ENCODE measurements at places on chromosomes 13 and 19.
A peak's percentile ranks its signal among the peaks of the same experiment; 100 is the strongest.

GRCh38 chr19:12720851-12721655, 2.7 kb downstream of the TNPO2 start:
- no peak for DNase-seq

DNA sequence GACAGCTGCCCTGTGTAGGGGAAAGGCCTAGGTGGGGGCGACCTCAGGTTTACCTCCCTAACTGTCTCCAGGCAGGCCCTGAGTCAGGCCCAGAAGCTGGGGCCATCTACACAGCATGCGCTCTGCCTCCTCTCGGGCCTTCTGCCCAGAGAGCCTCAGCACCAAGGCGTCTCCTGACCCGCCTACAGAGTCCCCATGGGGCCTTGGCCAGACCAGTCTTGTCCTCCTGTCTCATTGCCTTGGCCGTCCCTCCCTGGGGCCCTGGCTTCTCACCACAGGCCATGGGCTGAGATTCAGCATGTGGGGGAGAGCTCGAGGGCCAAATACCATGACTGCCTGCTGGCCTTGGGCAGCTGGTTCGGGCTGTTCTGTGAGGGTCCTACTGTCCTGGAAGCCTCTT, 59.0 kb downstream of the SMARCA4 start:
- no peak for DNase-seq

DNA sequence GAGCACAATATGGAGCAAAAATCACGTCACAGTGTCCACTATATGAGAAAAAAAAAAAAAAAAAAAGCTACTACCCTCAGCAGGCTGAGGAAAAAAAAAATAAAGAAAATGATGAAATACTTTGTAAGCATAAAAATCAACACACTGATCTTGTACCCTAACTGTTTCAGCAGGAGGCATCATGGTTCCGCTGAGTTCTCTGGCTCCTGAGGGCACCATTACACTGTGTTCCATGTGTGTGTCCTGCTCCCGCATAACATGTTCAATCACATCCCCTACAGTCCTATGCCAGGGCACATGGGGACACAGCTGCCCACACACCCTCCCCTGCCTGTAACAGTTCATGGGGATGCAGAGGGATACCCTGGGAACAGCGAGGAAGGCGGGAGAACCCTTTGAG, 33.5 kb downstream of the DOCK9 start:
- no peak for DNase-seq

DNA sequence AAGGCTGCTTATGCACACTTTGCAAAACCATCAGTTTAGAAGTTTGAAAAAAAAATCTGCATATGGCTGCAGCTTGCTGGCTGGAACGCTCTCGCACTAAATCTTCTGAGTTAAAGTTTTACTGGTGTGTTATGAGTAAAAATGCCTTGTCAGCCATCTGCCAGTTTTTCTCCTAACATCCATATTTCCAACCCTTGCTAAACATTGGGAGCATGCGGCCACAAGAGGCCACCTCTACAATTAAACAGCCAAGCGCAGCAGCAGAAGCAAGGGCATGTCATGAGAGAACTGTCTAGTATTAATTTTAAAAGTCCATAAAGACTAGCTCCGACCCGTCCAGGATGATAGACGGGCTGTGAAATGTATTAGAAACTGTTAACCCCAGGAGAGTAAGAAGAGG, 248.3 kb downstream of the TSHZ3 start:
- no peak for DNase-seq

GRCh38 chr13:67175836-67176459, 54.2 kb downstream of the PCDH9 start:
- no peak for DNase-seq

GRCh38 chr13:50299546-50300249, 284.5 kb downstream of the KCNRG start:
- no peak for DNase-seq

DNA sequence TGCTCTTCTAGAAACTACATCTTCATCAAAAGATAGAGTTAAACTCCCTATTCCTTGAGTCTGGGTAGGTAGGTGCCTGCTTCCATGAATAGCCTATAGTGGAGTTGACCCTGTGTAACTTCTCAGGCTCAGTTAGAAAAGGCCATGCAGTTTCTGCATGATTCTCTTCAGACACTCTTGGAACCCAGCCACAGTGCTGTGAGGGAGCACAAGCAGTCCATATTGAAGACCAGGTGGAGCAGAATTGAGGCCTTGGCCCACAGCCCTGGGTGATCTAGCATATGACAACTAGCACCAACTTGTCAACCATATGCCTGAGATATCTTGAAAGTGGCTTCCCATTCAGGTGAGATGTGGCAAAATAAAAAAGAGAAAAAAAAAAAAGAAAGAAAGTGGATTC, 10.3 kb upstream of the PAN3 start:
- DNase-seq: no peak

DNA sequence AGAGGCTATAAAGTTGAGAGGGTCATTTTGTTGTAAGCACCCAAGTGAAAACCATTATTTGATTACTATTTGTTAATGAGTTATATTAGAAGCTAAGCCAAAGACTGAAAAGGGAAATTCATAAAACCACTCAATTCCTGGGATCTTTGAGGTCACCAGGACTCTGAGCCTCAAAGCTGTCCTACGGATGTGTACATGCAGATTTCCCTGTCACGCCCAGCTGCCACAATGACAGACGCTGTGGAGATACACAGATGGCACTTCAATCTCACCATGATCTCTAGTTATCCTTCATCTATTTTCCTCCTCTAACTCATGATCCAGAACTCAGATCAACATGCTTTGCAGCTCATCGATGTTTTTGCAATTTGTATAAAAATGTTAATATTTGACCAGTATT, 403.5 kb upstream of the MIR17HG start:
- no peak for DNase-seq

GRCh38 chr13:43510956-43511901, 275.5 kb downstream of the ENOX1 start:
- no peak for DNase-seq

GRCh38 chr13:42420304-42420703, 148.4 kb downstream of the AKAP11 start:
- DNase-seq: peak; percentile 72

DNA sequence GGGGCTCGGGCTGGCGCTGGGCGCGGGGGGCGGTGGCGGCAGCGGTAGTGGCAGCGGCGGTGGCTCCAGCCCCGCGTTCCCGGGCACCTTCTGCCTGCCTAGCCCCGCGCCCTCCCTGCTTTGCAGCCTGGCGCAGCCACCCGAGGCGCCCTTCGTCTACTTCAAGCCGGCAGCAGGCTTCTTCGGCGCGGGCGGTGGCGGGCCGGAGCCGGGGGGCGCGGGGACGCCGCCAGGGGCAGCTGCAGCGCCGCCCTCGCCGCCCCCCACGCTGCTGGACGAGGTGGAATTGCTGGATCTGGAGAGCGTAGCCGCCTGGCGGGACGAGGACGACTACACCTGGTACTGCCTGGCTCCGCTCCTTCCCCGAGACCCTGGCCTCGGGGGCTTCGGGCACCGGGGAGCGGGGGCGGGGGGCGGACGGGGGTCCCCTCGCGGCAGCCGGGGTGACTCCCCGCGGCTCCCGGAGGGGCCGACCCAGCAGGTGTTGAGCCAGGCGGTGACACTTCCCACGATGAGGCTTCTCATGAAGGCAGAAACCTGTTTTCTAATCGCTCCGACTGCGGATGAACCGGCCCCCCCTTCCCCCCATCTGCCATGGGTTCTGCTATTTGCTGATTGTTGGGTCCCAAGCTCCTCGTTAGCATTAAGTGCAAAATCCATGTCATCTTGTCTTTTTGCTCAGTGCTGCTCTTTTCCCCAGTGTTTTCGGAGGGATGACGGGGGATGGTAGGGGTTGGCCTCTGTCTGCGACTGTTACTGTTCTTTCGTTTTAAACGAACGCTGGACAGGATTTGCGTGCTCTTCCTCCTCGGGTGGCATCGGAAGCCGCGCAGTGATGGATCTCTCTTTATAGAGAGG, 943 bp downstream of the SLAIN1 start:
- DNase-seq: peak; percentile 73

DNA sequence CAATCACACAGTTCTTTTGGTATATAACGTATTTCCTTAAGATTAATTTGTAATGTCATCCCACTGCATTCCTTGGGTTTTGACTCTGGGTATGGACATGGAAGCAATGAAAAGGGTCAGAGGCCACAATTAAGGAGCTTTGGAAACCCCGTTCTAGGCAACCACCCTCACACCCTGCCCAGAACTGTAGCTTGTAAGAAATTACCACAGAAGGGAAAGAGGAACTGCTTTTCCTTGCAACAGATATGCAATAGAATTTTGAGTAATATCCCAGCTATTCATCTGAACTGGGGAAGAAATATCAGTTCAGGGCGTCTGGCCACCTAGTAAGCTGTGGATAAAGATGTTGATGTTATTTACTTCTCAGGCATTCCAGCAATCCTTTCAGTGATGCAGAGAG, 985 bp upstream of the CLC start:
- DNase-seq: no peak

DNA sequence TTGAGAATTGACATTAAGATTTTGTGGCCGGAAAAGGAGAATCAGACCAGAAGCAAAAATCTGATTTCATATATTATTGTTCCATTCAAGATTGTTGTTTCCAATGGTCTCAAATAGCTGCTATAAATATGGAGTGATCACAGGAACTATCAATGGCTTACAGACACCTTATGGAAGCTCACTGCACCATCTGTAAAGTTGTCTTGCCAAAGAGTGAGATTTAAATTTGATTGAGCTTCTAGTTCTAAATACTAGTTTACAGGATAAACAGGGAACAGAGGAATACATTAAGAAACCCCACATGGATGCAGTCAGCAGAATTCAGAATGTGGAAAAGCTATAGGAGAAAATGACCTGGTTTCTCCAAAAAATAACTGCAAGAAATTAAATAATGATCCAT, 47.0 kb upstream of the CALM3 start:
- DNase-seq: no peak

DNA sequence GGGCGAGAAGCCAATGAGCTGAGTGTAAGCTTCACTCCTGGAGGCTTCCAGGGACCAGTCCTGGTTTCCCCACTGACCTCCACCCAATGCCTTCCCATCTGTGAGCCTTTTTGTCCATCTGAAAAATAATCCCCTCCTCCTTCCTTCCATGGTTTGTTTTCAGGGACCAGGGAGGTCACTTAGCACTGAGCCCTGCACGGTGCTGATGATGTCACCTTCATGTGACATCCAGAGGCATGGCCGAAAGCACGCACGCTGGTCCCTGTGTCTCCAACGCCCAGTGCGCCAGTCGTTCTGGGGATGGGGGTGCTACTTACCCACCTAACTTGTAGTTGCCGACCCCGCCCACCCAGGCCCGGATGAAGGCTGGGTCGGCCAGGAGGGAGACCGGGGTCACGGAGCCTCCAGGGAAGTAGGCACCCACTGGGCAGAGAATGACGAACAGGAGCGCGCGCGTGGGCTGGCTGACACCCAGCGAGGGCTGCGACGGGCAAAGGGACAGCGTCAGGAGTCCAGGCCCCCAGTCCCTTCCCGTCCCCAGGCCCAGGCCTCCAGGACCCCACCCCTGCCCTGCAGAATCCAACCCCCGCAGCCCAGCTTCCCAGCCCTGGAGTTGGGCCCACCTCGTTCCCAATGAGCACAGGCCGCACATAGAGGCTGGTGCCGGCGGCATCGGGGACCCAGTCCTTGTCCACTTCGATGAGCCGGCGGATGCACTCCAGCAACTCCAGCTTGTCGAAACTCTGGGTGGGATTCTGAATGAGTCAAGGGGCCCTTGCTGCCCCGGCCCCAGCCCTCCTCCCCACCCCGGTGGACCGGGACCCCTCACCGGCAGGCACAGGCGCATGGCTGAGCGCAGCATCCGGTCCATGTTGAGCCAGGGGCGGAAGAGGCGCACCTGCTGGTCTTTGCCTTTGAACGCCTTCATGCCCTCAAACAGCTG, 11.2 kb downstream of the BCAT2 start:
- no peak for DNase-seq

DNA sequence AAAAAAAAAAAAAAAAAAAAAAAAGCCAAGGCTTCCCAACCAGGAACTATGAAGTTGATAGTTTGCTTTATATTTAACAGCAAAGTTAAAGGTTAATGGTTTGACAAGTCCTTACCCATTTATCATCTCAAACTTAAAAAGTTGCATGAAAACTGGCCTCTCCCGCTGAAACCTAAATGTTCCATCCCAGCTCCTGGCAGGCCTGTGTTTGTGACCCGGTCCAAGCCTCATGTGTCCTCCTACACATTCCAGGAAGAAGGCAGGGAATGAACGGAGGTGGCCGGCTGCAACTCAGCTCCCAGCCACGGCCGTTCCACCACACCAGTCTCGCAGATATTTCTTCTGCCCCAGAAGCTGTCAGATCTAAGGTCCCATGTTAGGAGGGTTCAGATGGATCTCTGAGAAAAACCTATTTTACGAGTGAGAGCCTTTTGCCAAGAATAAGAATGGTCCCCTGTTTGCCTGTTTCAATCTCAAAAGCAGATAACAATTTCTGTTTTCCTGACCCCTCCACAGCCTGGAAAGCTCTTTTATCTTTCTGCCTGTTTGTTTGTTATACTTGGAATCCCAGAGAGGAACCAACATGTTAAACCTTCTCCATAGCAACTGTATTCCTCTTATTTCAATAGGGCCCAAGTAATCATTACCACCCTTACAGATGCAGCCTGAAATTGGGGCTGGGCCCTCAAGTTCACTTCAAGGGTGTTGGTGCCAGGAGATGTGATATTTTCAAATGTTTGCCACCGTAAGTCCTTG, 56.5 kb downstream of the KCTD12 start:
- no peak for DNase-seq

DNA sequence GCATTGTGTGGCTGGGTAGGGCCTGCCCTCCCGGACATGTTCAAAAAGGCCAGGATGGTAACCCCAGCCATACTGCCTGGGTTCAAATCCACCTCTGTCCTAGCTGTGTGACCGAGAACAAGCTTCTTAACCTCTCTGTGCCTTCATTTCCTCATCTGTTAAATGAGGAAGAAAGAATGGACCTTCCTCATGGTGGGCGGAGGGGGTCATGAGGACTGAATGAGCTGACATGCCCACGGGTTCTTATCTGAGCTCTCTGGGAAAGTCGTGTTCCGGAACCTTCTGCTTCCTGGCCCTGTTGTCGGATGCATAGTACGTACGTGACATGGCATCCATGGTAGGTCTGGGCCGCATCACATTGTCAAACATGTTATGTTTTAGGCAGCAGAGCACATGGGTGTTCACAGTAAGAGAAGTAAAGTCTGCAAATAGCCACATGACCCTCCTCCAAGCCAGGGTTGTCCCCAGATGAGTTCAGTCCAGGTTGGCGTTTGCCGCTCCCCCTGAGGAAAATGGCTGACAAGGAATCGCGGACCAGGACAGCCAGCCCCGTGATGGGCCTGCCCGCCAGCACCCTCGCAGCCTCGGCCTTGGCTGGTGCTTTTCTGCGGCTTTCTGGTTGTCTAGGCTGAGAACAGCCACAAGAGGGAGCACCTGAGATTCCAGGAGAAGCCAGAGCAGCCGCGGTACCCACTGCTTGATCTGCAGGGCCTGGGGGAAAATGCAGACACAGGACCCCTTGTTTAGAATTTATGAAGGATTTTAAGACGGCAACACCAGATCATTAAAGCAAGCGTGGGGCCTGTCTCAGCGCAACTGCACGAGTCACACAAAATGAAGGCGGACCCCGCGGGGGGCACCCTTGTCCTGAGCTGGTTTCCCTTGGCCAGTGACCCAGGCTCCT, 2.4 kb upstream of the NTN5 start:
- peak; percentile 87 for DNase-seq
